ENCODE measurements at places on chromosomes 5 and 9.

GRCh38 chr9:136585531-136586120 is 39.8 kb upstream of the NOTCH1 start:
- no peak for DNase-seq

- no peak for DNase-seq
These were observed at the start of gene PHF19 for GRCh38 chr9:120876842-120877240. Gene PHF19, minus strand, starts transcription at chr9:120877188. Its CDS starts 2,447 bp downstream, at chr9:120874741.

GRCh38 chr9:124553738-124554137 is 46.5 kb upstream of the NR5A1 start:
- DNase-seq: no peak

DNA sequence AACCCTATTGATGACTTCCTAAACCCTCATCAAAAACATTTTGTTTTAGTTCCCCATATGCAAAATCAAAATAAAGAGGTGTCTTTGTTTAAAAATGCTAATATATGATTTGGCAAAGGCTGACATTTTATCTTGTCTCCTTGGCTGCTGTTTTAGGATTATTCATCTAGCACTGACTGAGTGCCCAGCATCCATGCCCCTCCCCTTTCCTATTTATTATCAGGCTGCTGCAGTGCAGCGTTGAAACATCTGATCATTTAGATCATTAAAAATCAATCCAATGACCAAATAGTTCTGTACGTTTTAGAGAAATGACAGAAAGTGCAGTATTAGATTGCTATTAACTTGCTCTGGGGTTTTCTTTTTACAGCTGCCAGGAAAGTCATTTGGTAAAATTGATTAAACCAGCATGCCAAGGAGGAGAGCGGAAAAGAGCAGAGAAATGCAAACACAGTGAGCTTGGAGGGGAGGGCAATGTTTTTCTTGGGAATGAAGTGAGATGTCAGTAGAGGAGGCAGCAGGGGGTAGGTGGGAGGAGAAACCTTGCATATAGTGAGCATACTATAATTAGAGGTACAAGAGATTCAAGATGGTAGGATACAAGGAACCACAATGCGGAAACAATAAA is 286.3 kb downstream of the PDE4D start:
- no peak for DNase-seq

DNA sequence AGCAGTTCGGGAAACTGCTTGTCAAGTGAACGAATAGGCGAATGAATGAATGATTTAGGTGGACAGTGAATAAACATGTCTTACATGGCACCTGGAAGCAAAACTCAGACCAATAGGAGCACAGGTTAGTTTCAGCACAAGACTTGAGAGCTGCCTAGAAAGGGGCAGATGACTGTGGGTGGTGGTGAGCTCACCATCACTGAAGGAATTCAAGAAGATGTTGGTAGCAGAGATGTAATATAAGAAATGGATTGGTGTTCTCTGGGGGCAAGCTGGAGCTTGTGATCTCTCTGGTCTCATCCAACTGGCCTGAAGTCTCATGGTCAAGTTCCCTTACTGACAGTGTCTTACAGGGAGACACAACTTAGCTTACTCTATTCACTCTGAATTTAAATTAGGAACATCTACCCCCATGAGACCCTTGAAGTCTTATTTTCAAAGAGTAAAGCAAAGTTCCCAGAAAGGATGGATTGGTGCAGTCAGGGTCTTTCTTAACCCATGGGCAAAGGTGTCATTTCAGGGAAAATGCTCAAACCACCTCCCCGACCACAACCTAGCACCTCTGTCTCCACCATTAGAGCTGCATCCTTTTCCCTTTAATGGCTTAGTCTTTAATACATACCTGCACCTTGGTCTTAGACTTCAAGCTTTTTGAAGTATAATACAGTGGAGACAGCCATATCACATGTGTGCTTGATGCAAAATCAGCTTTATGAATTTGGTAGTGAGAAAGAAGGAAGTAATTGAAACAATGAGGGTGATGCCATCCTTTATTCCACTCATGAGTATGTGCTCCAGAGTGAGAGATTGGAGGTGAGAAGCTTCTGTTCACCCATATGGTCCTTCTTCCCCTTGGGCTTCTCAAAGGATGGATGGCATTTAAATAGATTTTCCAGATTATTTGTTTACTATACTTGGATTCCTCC is 5.1 kb downstream of the LCP2 start:
- DNase-seq: no peak

DNA sequence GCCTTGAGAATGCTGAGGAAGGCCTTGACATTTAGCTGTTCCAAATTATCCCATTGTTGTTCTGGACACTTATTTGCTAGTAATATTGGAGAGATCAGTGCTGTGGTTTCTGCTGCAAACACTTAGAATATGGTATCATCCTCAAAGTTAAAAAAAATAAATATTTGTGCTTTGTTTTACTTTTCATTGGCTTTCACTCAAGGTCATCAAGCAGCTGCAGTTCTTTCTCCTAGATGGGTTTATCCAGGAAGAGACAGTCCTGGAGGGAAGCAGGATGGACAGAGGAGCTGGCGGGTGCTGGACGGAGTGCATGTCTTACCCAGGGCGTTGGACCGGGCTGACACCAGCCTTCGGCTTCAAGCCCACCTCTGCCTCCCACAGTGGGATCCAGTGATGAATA is 193.6 kb downstream of the MTRR start:
- no peak for DNase-seq

DNA sequence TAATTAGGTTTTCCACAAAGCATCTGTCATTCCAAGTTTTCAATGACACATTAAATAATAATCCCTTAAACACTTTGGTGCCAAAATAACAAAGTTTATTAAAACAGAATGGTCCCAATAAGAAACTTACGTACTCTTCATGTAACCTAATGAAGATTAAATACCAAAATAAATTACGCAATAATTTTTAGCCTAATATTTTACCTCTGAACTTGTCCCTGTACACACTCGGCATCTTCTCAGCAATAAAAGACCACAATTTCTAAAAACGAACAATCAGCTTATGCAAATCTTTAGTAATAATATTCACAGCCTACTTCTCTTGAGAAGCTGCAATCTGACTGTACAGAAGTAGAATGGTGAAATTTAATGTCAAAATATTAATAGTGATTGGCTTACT is 163.6 kb downstream of the ZDHHC21 start:
- no peak for DNase-seq

DNA sequence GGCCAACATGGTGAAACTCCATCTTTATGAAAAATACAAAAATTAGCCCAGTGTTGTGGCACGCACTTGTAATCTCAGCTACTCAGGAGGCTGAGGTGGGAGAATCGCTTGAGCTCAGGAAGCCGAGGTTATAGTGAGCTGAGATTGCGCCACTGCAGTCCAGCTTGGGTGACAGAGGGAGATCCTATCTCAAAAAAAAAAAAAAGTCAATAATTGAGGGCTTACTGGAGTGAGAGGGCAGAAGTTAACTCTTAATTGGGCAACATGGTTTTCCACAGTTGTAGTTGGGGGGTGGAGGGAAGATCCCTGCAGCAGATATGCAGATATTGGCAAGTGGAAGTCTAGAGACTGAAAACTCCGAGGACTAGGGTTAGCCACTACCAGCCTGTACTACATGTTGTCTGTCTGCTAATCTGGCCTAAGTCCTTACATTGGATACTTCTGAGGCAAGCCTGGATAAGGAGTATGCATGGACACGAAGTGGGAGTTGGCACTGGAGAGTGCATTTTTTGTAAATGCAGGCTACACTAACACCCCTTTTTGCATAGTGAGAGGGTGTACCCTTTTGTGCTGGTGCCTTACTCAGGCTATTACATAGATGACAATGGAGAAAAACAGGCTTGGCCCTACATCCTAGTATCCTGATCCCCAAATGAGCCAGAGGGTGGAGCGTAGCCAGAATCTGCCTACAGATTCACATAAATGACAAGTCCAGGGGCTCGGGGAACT is 89.0 kb upstream of the NIPBL start:
- DNase-seq: no peak

- no peak for DNase-seq
These were observed 421.5 kb upstream of the DAP start for GRCh38 chr5:11182441-11183080.

GRCh38 chr9:114223564-114224246 is 68.4 kb downstream of the COL27A1 start:
- no peak for DNase-seq

DNA sequence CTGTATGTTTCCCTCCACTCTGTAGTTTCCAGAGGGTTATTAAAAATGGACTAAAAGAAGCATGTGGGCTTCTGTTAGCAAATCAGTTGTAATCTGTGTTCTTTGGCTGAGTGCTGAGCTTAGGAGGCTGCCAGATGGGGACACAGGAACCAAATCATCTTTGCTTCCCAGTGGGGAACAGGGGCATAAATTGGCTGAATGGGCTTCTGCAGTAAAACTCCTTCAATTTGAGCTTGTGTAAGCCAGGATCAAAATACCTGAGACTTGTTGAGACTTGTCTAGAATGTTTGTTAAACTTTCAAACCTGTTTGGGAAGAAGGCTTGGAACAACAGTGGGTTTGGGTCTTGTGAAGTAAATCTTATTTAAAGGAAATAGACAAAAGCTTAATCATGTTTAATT is 32.2 kb upstream of the TNFAIP8 start:
- DNase-seq: no peak

- DNase-seq: no peak
These were observed 13.0 kb downstream of the RGS7BP start for GRCh38 chr5:64518793-64519192.

- no peak for DNase-seq
These were observed 265.6 kb downstream of the NSG2 start for GRCh38 chr5:174311121-174311520.

- no peak for DNase-seq
These were observed 124.0 kb downstream of the GNAQ start for GRCh38 chr9:77907585-77907984.

DNA sequence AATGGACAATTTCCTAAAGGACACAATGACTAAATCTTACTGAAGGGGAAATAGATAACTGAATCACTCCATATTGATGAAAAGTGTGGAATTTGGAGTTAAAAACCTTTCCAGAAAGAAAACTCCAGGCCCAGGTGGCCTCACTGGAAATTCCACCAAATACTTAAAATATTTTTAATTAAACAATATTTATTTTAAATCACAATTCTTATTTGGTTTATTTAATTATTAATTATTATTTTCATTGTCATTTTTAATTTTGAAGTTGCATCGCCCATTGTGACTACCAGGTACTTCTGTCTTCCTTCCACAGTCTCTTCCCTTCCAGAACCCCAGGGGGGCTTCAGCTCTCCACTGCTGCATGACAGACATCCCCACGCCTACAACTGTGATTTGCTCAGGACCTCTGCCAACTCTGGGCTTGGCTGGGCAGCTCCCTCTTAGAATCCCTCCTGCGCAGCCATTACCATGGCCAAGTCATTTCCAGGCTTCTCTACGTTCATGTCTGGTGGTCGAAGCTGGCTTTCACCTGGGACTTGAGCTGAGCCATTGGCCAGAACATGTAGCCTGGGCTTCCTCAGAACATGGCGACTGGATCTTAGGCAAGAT is 16.4 kb upstream of the GADD45G start:
- no peak for DNase-seq

- no peak for DNase-seq
These were observed 974 bp downstream of the CLINT1 start for GRCh38 chr5:157857816-157858526.

- DNase-seq: no peak
These were observed 99.6 kb downstream of the ANKH start for GRCh38 chr5:14771972-14772371.

DNA sequence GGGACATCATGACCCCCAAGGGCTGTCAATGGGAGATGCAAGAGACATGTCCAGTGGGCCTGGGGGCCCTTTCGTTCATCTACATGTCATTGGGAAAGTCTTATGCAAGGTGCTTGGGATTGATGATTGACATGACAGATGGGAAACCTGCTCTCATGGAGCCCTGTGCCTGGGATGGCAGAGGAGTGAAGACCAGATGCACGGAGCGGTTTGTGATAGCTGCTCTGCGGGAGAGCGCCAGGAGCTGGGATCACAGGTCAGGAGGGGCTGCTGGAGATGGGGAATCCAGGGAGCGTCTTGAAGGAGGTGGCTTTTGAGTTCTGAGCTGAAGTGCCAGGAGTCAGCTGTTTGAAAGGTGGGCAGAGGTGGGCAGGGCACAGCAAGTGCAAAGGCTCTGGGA is 104.3 kb downstream of the FGF18 start:
- no peak for DNase-seq

DNA sequence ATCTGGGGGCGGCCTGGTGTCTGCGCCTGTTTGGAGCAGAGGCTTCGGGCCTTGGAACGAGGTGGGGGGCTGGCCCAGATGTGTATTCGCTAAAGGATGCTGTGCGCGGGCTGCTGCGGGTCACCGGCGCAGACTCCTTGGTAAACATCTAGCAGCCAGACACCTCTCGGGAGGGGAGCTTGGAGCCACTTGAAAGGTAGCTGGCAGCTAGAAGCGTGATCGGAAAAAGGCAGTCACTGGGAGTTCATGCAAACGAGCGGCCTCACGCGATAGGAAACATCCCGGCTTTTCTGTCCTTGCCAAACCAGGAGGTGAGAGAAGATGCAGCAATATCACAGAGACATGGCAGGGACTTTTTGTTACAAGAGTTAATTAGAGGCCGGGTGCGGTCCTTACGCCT is 8.1 kb downstream of the LAMC3 start:
- no peak for DNase-seq

DNA sequence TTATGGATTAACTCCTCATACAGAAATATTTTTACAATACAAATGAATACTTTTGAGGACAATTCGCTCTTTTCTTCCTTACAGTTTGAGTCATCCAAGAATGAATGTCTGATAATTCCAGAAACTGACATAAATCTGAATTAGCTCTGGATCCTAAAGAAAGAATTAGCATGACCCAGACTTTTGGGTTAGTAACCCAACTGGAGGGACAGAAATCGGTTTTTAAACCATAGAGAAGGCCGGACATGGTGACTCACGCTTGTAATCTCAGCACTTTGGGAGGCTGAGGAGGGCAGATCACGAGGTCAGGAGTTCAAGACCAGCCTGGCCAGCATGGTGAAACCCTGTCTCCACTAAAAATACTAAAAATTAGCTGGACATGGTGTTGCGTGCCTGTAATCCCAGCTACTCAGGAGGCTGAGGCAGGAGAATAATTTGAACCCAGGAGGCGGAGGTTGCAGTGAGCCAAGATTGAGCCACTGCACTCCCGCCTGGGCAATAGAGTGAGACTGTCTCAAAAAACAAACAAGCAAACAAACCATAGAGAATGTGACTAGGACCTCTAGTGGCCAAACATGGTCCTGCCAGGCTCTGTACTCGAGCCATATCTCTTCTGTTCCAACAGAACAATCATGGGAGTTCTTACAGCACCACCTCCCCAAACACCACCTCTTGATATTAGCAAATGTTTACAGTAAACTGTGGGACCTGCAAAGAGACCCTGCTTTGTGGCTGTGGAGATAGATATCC is 44.8 kb downstream of the LURAP1L start:
- no peak for DNase-seq

GRCh38 chr9:21770871-21771560 is 31.4 kb upstream of the MTAP start:
- no peak for DNase-seq

GRCh38 chr9:112624711-112625707 is 92.9 kb downstream of the INIP start:
- no peak for DNase-seq

DNA sequence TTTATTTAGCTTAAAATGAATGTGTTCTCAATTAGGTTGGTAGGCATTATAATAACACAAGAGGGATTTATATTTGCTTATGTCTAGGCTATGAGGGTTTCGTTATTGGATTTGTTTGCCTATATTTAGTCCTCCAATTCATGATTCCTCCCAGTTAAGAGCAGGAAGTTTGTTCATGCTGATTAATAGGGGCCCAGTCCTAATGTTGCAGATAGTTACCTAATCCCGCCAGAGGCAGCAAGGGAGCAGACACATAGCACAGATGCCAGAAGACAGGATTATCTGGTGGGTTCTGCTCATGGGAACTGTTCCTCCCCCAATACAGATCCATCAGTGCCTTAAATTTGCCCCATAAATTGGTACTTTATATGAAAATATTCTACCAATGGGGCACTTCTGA is 100.8 kb upstream of the TLE4 start:
- no peak for DNase-seq
